Retinal pigment epithelial cell (primary cell): ENCODE measurements at places on chromosomes 4 and X.

DNA sequence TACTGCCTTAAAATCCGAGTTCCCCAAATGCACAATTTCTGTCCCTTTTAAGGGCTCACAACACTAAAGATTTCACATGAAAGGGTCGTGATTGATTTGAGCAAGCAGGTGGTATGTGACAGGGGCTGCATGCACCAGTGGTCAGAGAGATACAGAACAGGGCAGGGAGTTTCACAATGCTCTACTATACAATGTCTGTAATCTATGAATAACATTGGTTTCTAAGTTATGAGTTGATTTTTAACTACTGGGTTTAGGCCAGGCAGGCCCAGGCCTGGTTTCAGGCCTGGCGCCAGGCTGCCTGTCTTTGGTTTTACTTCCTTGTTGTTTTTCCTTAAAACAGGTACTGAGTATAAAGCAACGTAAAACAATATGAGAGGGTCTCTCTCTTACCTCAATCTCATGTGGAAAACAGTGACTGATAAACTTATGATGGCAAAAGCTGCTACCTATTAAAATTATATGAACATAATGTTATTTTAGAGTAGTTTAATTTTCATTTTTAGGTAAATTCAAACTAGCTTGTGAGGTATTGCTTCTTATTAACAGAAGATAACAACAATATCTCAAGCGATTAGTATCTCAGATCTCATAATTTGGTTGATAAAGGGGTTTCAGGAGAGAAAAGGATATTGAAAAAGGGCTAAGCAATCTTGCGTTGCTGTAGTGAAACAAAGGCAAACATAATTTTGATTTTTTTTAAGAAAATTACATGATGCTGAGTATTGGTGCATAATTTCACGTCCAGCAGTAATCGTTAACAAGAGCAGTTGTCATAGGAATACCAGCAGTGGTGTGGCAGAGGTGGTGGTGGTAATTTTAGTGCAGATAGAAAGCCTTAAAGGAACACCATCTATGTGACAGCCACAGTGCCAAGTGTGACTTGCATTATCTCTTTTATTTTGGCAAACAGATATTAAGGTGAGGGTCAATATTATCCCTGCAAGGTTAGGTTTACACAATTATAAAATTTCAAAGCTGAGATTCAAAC is 944.4 kb upstream of the GRID2 start:
- DNase-seq: no peak

DNA sequence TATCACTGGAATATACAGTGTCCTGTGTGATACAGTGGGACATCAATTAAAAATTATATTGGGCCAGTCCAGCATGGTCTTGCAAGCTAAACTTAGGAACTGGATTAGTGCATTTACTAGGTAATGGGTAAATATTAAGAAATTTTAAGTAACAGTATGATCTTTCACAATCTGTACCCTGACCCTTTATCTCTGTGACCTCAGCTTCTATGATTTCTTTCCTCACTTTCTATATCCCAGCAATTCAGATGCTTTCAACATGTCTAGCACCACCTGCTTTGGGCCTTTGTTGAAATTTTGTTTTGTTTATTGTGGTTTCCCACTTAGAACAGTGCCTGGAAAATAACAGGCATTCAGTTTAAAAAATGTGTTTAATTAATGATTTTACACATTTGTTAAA is 2295.4 kb downstream of the ARAP2 start:
- DNase-seq: no peak

- DNase-seq: peak; percentile 85
Measured at GRCh38 chr4:140856621-140857062, 100.5 kb upstream of the TBC1D9 start.

DNA sequence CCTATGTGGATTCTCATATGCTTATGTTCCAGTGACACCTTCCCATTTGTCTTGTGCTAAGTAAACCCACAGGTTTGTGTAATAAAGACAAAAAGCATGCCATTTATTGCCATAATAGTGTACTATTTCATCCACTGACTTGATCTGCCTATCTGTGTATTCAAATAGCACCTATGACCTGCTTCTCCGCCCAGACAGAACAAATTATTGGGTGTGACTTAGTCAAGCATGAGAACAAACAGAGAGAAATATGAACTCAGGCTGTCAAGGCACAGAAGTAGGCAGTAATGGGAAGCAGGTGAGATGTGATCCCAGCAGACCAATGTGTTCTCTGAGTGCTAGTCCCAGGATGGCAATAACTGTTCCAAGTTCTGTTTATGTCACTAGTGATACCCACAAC is 25.4 kb downstream of the ELOVL6 start:
- DNase-seq: no peak

- DNase-seq: peak; percentile 46
Measured at GRCh38 chr4:100657187-100657586, 139.4 kb upstream of the EMCN start.

DNA sequence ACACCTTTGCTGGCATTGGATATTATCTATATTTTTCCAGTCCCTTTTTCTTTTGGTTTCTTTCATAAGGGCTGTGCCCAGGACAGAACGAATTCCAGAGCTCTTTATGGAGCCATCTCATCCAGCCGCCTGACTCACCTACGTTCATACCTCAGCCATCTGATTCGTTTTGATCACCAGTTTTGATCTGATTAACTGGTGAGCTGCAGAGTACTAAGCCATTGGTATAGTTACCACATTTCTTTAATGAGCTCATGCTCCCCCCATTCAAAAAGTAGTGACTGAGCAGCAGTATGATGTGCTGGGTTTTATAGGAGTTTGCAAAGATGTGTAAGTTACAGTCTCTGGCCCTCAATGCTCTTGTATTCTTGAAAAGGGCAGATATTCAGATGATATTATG is 43.0 kb upstream of the CDKN2AIP start:
- no peak for DNase-seq

GRCh38 chr4:118920247-118920646 is 31.6 kb downstream of the SYNPO2 start:
- DNase-seq: no peak

- no peak for DNase-seq
Measured at GRCh38 chr4:118889312-118889691, 648 bp downstream of the SYNPO2 start.

GRCh38 chr4:20137176-20137575 is 114.5 kb upstream of the SLIT2 start:
- no peak for DNase-seq

DNA sequence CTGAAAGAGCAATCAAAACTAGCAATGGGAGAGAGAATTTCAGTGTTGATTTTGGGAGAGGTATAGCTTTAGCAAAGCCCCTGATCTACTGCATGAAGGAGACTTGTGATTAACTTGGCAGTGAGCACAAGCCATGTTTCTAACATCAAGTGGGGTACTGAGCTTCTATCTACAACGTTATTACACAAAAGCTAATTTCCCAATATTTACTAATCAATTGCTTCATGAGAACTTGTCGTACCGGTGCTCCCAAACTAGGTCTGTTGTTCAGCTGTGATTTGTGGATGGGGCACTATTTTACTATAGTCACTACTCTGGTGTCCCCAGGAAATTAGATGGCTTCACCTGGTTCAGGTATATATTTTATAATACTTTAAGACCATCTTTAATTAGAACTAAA is 16.2 kb downstream of the ANK2 start:
- DNase-seq: no peak

GRCh38 chrX:149512225-149512885 is 7.2 kb upstream of the IDS start:
- DNase-seq: no peak

DNA sequence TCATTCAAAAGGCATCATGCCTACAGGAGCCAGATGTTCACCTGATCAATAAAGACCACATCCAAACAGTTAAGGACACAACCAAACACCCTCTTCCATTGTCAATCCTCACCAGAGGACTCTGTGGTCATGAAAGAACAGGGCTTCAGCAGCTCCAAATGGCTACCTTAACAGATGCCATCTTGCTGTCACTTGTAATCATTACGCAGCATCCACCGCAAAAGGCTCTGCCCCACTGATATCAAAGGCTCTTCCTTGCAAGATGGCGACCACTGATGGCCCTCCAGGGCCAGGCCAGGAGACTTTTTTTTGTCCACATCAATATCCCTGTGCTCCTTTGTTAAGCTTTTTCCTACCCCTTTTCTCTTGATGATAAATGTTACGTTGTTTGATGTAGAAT is 157.4 kb downstream of the DHRSX start:
- DNase-seq: no peak

GRCh38 chrX:10952619-10953018 is 158.5 kb upstream of the HCCS start:
- no peak for DNase-seq

DNA sequence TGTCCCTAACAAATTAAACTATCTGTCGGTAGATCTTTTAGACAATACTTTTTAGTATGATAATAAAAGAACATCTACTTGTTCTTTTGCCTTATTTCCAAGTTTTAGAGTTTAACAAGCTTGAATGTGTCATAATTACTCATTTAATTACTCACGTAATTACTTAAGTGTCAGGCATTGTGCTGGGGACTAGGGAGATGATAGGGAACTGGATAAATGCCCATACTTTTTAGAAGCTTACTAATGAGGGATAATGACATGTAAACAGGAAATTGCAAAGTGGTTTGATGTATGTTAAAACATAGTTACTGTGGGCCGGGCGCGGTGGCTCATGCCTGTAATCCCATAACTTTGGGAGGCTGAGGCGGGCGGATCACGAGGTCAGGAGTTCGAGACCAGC is 158.3 kb downstream of the DMD start:
- no peak for DNase-seq

DNA sequence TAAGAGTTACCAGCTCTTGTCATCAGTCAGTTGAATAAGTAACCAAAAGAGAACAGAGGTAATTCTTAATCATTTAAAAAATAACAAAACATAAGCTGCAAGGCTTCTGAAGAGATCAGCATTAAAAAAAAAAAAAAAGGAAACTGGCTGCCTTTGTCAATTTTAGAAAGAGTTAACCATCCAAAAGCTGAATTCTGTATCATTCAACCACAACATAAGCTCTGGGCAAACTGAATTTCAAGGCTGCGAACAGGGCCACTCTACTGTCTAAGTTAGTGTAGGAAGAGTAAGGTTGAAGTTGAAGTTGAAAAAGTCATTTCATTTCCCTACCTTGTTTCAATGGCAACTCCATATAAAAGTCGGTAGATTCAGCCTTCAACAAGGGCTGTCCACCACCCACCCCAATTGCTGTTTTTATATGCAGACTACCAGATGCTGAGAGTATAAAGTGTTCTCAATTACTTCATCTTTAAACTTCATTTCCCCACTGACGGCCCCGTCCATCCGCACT is 1.1 kb upstream of the LIN54 start:
- no peak for DNase-seq

DNA sequence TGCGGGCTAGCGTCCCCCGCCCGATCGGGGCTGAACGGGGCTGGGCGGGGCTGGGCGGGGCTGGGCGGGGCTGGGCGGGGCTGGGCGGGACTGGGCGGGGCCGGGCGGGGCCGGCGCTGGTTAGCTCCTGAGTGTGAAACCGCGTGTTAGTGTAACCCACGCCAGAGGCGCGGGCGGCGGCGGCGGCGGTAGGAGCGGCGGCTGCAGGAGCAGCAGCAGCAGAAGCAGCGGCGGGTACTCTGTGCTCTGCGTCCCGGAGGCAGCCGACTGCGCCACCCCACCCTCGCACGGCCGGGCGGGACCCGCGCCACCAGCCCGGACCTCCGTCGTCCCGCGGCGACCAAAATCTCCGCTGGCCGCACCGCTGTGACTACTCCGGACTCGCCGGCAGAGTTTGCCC is 128.1 kb downstream of the LAS1L start:
- no peak for DNase-seq

DNA sequence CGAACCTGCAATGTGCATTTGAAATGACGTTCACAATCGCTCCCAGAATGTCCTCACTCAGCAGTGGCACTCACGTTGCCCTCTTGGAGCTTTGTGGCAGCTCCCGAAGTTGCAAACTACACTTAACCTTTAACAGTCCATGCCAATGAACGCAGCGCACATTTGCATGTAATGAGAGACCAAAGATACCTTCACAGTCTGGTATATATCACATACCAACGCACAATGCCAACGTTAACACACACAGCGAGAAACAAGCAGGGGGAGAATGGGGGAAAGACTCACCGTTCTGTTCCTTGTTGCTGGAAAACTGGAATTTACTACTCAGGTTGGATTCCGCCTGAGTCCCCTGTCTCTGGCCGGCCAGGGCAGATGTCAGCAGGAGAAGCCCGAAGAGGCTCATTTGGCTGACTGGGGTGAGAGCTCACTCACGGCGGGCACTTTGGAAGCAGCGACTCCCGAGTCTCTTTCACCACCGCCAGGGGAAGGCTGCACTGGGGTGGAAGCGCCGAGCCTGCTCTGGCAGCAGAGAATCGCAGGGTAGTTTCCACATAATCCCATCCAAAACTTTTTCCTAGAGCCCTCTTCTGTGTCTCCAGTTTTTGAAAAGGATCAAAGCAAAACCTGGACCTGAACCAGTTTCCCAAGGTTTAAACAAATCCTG is 966 bp downstream of the PDGFC start:
- DNase-seq: no peak

- no peak for DNase-seq
Measured at GRCh38 chr4:76322236-76322635, 15.7 kb downstream of the STBD1 start.

DNA sequence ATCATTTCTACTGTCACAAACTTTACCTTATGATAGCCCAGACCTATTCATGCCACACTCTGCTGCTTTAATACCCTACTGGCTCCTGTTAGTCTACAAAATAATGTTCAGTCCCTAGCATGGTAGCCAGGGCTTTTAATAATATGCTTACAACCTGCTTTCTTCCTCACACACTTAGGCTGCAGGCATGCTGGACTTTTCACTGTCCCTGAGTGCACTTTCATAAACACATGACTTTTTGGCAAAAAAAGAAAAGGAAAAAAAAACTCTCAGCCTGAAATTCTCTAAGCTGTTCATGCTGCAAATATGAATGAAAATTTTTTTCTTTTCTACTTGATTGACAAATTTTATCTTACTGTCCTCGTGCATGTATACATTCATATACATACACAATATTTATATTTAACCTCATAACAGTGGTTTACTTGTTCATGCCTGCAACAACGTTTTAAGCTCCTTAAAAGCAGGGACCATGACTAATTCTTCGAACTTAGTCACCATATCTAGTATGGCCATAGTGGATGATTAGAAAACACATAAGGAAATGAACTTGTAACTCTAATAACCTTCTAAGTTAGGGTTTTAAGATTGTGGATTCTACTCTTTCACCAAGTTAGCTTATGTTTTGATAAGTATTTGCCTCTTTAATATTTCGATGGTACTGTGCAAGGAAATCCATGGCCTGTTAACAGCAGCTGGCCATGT is 229.5 kb downstream of the SPCS3 start:
- DNase-seq: peak; percentile 68

DNA sequence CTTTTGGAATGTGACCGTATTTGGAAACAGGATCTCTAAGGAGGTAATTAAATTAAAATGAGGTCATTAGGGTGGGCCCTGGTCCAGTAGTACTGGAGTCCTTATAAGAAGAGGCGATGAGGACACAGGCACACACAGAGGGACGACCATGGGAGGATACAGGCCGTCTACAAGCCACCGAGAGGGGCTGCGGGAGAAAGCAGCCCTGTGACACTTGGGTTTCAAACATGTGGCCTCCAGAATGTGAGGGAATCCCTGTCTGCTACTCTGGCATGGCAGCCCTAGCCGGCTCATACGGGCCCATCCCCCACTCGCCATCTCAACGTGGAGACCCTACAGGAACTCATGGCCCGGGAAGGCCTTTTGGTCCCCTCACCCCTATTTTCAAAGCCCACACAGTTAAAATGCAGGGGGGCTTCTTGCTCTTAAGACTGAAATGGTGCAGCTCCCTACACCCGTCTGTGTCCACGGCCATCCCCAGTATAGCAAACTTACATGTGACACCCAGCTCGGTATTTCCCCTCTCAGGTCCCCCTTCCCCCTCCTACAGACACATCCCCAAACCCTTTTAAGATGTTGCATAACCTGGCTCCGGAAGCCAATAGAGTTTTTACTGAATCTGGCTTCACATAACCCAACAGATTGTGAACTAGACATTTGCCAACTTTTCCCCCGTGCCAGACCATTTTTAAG is 124.1 kb upstream of the TBL1X start:
- DNase-seq: no peak
